ENCODE measurements at places on chromosomes 3 and 15.

DNA sequence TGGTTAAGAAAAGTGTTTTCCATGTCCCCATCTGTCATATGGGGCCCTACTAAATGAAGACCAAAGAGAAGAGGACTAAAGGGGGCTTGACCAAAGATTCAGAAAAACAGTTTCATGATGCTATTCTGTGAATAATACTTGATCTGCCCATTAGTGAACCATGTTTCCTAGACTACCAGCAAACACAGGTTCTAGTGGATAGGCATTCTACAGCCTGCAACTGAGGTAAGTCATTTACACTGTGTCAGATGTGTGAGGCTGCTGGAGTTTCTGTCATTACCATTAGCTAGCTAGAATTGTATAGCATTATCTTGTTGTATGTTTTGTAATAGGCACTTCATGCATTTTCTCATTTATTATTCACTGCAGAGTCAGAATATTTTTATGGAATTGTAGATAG, 6.6 kb downstream of the GPR171 start:
- DNase-seq = no peak

DNA sequence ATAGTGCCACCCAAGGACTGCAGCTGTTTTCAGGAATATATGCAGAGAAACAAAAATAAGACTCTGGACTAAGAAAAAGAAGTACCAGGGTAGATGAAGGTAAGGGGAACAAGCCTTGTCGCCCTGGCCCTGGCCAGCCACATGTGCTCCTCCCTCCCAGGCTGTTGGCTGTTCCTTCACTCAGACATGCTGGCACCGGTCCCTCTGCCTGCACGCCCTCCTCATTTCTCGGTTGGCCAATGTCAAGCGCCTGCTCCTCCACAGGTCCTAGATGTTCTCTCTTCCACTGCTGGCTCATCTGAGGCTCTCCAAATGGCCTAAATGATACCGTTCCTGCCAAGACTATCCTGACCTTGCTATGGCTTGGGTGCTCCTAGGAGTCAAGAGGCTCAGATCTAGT, 288.4 kb upstream of the LYSMD4 start:
- DNase-seq = no peak

DNA sequence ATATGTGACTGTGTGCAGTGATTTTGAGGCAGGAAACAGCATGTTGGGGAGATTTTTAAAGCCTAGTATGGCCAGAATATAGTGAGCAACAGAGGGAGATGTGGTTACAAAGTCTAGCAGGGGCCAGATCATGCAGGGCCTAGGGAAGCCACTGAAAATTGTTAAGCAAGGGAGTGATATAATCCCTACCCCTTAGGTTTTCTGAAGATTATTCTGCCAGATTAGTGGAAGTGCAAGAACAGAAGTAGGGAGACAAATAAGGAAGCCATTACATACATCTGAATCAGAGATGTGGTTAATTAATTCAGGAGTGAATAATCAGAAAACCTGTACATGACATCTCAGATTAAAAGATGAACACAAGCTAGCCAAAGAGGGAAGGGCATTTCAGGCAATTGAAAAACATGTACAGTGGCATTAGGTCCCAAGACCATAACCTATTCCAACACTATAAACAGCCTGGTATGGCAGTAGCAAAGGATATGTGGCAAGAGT, 54.8 kb downstream of the MSL2 start:
- no peak for DNase-seq

GRCh38 chr3:100563228-100563627, 46.2 kb upstream of the ADGRG7 start:
- no peak for DNase-seq

DNA sequence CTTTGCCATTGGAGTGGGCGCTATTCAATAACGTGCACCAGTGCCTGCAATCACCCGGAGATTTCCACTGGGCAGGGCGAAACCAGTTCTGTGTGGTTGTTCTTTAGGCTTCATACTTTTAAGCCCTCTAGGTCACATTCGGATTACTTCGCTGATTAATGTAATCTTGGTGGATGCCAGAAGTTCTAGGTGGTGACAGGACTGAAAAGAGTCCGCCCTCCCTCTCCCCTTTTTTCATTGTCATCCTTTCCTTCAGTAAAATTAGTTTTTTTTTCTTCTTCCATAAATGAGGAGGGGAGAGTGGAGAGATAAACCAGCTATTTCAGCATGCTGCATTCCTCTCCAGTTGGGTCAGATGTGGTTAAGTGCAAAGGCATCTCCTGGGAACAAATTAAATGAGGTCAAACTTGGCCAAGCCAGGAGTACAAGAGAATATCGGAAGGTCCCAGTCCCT, 2.3 kb upstream of the SLC2A2 start:
- no peak for DNase-seq

DNA sequence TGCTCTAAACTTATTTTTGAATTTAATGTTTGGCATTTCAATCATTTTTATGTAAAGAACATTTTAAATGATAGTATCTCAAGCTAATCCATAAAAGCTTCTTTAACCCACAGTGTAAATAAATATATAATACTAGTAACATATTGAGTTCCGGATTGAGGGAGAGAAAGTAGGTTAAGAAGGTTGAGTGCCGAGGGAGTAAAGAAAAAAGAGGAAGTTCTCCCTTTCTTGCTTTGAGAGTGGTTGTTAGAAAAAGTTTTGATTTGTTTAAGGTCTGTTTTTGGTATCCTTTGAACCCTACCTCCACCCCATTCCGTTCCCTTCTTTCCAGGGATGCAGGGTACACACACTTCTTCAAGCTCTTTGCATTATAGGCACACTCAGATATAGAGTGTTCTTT, 130.8 kb downstream of the VPS8 start:
- DNase-seq = no peak

GRCh38 chr3:160069986-160070385, 81.4 kb downstream of the IL12A start:
- DNase-seq = no peak

GRCh38 chr15:60784483-60785254, 305.7 kb upstream of the ICE2 start:
- peak; percentile 13 for DNase-seq

- DNase-seq = no peak
Observed at GRCh38 chr3:63400246-63400860, 122.2 kb downstream of the SYNPR start.

DNA sequence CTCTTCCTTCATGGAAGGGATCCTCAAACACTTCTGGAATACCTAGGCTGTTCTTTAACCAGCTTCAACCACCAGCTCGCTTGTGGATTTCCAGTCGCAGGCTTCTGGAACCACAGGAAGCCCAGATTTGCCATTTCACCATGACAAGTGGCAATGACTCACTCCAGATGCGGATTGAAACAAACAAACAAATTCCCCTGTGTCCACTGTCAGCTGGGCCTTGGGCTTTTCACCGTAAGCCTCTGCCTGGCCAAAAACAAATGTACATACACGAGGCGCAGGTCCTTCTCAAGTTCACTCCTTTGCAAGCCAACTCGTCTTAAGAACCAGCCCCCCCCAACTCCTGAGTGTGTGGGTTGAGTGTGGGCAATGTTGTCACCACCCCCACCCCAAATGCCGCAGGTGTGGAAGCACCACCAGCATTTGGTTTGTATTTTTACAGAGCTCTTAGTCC, 8.8 kb downstream of the BCL6 start:
- DNase-seq = no peak

DNA sequence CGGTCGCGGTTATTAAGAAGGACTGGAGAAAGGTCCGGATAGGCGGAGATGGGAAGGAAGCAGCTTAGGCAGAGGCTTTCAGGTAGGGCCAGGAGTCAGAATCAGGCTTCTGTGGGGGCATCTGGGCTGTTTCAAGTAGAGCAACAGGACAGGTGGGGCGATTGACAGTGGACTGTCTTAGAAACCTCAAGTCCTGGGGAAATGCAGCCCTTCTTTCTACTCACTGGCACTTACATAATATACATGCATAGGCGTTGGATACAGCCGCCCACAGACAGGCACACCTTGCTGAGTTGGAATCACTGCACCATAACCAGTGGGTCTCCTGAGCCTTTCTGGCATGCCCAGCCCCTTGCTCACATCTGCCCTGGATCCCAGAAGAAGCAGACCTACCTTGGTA, 730 bp downstream of the MYD88 start:
- no peak for DNase-seq

GRCh38 chr3:78986416-78987101, 781.2 kb downstream of the ROBO1 start:
- DNase-seq = no peak

GRCh38 chr3:157836022-157836421, 270.2 kb downstream of the SHOX2 start:
- DNase-seq = no peak

GRCh38 chr15:41017066-41017735, 63.9 kb downstream of the CHAC1 start:
- no peak for DNase-seq

- DNase-seq = no peak
Observed at GRCh38 chr3:113000691-113001090, 9.9 kb downstream of the GTPBP8 start.

DNA sequence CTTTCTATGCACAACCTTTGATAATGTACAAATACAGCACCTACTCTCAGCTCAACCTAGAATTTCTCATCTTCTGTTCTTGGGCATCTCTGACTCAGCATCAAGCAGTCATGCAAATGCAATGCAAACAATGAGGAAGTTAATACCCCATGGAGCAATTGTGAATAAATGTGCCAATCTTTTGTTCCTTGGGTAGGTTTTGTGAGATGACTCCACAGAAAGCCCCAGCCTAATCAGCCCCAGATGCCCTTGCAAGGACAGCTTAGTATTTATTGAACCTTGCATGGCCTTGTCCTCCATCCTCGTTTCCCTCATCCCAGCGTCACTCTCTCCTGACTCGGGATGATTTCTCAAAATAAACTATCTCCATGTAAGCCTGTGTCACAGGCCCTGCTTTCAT, 494.7 kb upstream of the NECTIN3 start:
- no peak for DNase-seq

- no peak for DNase-seq
Observed at GRCh38 chr15:25684521-25685431, 178.4 kb downstream of the ATP10A start.

- no peak for DNase-seq
Observed at GRCh38 chr15:66290518-66290917, 2.9 kb upstream of the DIS3L start.

DNA sequence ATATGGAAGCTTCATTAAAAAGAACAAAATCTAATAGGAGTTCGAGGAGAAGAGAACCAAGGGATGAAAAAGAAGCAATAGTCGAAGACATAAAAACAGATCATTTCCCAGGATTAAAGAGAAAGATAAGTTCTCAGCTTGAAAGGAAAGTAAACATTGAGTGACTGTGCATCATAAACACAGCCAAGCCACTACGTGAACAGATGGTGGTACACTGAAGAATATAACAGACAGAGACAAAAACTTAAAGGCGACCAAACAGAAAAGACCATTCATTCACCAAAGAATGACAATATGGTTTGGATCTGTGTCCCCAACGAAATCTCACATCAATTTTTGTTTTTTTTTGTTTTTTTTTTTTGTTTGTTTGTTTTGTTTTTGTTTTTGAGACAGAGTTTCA, 210.8 kb upstream of the LINGO1 start:
- no peak for DNase-seq

DNA sequence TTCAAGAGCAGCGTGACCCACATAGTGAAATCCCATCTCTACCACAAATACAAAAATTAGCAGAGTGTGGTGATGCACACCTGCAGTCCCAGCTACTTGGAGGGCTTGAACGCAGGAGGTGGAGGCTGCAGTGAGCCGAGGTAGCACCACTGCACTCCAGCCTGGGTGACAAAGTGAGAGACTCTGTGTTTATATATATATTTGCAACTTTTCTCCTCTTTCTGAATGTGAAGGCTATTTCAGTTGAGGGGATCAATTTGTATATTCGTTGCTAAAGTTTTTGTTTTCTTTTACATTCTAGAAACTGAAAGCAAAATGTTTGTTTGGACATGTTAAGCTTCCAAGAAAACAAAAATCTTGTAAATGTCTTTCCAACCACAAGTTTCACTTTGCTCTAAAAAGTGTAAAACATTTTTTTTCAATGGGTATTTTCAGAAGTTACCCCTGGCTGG, 29.8 kb upstream of the FAM98B start:
- no peak for DNase-seq

DNA sequence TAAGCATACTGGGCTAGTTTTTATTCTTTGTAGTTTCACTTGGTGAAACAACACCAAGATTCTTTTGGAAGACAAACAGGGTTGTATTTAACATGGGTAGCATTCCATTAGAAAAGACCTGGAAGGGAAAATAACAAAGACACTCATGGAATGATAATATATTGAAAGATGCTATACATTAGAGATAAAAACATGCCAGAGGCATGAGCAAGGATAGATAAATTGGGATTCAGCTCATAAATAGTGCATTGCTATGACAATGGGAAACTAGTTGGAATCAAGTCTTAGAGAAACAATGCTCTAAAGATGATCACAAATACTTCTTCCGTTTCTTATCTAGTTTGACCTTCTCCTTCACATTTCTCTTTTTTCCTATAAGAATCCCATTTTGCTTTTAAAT, 677.4 kb downstream of the ZNF385D start:
- DNase-seq = no peak

DNA sequence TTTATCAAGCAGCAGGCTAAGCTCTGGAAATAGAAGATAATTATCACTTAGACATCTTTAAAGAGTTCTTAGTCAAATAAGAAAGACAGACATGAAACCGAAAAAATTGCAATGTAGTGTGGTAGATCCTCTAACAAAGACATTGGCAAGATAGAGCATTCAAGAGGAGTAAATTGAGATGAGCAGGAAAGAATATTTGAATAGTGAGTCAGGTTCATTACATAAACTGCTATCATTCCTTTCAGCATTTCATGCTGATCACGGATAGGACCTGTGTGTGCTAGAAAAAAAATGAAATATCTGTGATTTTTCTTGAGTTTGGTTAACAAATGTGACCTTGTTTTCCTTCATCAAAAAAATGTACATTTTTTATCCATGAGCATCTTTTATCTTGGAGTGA, 460.9 kb downstream of the OTOL1 start:
- no peak for DNase-seq

DNA sequence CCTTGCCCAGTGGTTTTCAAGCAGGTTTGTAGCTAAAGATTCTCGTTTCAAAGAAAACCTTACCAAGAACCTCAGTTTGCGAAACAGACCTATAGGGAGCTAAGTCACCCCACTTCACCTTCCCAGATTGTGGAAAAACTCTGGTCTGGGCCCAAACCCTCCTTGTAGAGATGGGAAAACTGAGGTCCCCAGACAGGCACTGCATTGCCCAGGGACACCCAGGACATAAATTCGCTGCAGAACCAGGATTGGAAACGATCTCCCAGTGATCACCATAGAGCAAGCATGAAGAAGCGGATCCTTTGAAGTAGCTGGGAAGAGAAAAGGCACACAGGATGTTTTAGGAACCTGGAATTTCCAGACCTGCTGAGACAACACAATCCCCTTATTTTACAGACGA, 85.6 kb upstream of the PIAS1 start:
- DNase-seq = no peak

- no peak for DNase-seq
Observed at GRCh38 chr15:72272997-72273352, 621 bp upstream of the PARP6 start.

DNA sequence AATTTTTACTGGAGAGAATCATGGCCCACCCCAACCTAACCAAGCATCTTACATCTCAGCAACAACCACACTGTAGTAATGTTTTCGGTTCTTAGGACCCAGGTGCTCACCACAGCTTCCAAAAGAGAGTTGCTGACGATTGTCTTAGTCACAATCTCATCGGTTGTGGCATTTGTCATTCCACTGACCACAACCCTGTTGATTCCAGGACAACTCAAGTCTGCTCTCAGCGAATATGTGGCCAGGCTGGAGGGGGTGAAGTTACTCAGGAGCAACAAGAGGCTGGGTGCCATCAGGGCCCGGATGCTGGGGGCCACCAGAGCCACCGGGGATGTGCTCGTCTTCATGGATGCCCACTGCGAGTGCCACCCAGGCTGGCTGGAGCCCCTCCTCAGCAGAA, 25.9 kb downstream of the GALNT15 start:
- DNase-seq = no peak

- DNase-seq = no peak
Observed at GRCh38 chr3:5021116-5022092, 42.2 kb downstream of the BHLHE40 start.

All from COR-L47 (cell line).